ENCODE measurements at places on chromosomes 3 and 15. TPM values are rescaled to one million over a fixed set of nuclear protein-coding genes. Genes with fewer than 3 reads are reported as not detected.

DNA sequence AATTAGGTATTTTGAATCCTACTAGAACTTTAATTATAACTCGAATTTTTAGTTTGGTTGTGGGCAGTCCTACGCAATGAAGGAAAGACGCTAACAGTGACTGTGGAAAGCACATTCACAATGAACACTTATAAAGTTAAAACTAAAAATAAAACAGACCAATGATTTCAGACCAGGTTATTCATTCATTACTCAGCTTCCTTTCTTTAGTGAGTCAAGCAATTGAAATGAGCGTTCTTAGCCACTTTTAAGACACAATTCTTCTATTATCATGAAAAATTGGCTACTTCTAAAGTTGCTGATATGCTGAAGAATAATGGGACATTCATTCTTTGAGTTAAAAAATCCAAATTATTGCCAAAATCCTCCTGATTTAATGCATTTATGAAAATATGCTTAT lies 66.0 kb upstream of the CMSS1 start:
- no peak overlapping the region for H3K27ac ChIP-seq
- H3K27me3 ChIP-seq, result peaks cover 2% of the 10 kb centered on the region
- H3K4me3 ChIP-seq, result no peak overlapping the region
- H3K36me3 ChIP-seq, result no peaks in the 10 kb centered on the region

- H3K4me3 ChIP-seq, result no peak overlapping the region
- DNase-seq, result peak; percentile 22
- H3K36me3 ChIP-seq, result no peaks in the 10 kb centered on the region
- no peaks in the 10 kb centered on the region for H3K27me3 ChIP-seq
- H3K27ac ChIP-seq, result no peak overlapping the region
Observed at GRCh38 chr3:45590822-45591546, 3.6 kb upstream of the LIMD1 start.

DNA sequence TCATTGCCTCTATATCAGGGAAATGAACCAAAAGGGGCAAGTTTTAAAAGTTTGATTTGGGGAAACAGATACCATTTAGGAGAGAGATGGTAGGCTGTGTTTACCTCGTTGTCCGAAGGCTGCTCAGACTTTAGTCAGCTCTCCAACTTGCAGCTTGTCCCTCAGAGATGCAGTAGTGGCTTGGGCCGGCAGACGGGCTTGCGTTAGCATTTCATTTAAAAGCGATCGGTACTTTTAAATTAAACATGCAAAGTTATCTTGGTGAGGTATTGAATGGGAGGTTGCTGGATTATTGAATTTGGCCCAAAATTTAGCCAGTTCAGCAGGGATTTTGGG lies 26.2 kb downstream of the EEFSEC start:
- H3K27me3 ChIP-seq, result no peaks in the 10 kb centered on the region
- no peaks in the 10 kb centered on the region for H3K36me3 ChIP-seq
- peaks cover 7% of the 10 kb centered on the region for H3K4me1 ChIP-seq
- no peak overlapping the region for H3K27ac ChIP-seq

DNA sequence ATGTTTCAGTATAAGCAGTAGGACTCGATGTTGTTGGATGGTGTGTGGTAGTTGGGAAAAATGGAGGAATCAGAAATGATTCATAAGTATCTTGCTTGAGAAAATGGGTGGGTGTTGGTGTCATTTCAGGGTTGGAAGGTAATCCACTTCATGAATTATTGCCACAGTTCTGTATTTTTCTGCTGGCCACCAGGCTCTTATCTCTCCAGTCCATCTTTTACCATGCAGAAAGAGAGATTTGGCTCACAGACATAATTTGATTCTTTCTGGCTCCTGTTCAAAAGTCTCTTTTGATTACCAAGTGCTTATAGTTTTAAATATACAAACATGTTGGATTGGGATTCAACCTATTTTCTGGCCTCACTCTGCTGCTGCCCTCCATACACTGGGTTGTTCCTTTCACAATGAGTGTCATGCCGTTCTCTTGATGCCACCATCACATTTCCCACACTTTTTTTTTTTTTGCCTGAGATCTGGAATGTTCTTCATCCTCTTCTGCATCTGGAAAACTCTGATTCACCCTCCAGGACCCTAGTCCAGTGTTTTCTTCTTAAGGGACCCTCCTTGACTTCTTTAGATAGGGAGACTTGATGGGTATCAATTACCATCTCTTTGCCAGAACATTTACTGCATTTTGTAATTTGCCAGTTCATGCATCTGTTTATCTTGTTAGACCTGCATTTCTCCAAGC lies 69.4 kb upstream of the GAP43 start:
- no peak overlapping the region for H3K4me3 ChIP-seq
- no peaks in the 10 kb centered on the region for H3K27me3 ChIP-seq
- H3K4me1 ChIP-seq, result no peaks in the 10 kb centered on the region
- DNase-seq, result no peak

DNA sequence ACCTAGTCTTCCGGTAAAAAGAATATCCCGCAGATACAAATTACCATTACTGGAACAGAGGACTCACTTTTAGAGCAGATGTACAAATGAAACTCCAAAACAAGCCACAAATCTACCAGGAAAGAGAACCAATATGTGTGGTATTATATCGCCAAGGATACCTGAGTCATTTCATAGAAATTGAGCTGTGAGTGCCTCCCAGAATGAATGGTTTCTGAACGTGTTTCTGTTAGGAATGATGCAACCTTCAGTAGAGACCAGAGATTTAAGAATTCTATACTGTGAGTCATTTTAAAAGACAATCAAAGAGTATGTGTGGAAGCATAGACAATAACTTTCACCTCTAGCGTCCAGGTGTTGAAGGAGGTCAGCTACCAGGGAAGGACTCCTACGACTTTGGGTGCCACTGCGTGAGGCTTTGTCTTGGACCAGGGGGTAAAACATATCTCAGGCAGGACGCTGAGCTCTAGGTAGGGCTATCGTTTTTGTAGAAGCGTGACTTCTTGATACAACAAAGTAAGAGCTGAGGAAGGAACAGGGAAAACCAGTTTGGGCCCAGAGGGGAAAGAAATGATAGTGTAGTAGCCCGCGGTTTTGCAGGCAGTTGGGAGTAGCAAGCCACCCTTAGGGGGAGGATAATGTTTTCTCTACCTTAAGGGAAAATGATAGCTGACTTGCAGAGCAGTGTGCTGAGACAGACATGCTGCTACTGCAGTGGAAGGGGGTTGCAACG lies 210.4 kb downstream of the TP63 start:
- no peaks in the 10 kb centered on the region for H3K36me3 ChIP-seq
- DNase-seq, result no peak
- H3K27me3 ChIP-seq, result no peaks in the 10 kb centered on the region
- H3K27ac ChIP-seq, result no peak overlapping the region
- H3K4me1 ChIP-seq, result no peaks in the 10 kb centered on the region
- no peak overlapping the region for H3K4me3 ChIP-seq

DNA sequence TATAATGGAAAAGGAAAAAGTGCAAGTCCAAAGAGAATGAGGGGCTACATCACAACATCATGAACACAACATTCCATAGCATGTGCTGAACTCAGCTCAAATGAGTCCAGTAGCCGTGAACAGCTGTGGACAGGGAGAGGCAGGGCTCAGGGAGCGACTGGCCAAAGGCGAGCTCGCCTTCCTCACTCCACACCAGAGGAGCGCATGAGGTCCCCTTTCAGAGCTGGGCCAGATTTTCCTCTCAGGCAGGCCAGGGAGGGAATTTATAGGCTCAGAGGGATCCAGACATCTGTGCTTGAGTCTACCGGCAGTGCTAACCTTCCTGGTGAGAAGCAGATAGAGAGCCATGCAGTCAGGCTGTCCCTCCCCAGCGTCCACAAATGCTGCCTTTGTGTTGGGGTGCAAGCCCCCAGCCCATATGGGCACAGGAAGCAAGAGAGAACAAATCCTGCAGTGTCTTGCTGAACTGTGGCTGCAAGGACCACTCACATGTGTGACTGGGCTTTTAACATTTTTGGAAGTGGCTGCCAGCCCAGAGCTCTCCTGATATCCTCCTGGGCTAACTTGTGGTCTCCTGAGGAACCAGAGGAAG lies 32.5 kb downstream of the ARHGEF3 start:
- no peak for DNase-seq
- no peaks in the 10 kb centered on the region for H3K4me1 ChIP-seq
- H3K27me3 ChIP-seq, result no peaks in the 10 kb centered on the region
- H3K4me3 ChIP-seq, result no peak overlapping the region

DNA sequence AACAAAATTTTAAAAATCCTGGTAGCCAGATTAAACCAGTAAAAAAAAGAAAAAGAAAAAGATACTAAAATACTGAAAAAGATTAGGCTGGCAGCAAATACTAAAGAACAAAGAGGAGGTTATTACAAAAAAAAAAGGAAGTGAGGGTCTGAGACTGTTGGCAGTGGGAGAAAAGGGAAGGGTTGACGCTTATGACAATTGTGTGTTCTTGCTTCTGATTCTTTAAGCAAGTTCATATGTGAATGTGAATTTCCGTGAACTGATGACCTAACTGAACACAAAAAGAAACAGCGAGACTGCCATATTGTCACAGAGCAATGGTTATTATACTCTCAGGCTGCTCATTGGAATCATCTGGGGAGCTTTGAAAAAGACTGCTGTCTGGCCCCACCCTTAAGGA lies 56.5 kb downstream of the ATP13A4 start:
- no peaks in the 10 kb centered on the region for H3K36me3 ChIP-seq
- H3K27me3 ChIP-seq, result no peaks in the 10 kb centered on the region
- H3K4me1 ChIP-seq, result peaks cover 5% of the 10 kb centered on the region
- DNase-seq, result no peak
- H3K27ac ChIP-seq, result peak overlapping the region; percentile 31

- H3K27me3 ChIP-seq, result no peaks in the 10 kb centered on the region
- H3K36me3 ChIP-seq, result no peaks in the 10 kb centered on the region
- no peaks in the 10 kb centered on the region for H3K4me1 ChIP-seq
Observed at GRCh38 chr15:48828906-48829305, 18.0 kb upstream of the CEP152 start.

DNA sequence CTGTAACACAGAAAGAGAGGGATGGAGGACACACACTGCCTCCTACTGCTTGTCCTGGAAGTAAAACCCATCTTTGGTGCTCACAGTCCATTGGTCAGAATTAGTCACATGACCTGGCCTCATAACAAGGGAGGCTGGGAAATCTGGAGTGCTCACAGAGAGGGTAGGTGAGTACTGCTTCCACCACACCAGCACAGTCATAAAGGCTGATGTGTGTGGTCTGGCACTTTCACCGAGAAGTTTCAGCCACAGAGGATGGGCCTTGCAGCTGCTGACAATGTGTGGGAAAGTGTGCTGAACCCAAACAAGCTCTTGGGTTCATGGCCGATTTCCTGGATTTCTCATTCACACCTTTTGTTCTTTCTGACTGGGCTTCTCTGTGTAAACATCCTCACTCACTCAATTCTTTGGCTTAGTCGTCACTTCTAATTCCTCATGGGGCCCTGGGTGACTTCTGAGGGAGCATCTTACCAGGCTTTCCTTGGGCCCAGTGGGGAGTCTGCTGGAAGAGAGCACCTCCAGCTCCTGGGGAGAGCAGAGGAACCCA lies 100.7 kb downstream of the ASB7 start:
- no peaks in the 10 kb centered on the region for H3K4me1 ChIP-seq
- H3K36me3 ChIP-seq, result no peaks in the 10 kb centered on the region
- no peaks in the 10 kb centered on the region for H3K27me3 ChIP-seq

DNA sequence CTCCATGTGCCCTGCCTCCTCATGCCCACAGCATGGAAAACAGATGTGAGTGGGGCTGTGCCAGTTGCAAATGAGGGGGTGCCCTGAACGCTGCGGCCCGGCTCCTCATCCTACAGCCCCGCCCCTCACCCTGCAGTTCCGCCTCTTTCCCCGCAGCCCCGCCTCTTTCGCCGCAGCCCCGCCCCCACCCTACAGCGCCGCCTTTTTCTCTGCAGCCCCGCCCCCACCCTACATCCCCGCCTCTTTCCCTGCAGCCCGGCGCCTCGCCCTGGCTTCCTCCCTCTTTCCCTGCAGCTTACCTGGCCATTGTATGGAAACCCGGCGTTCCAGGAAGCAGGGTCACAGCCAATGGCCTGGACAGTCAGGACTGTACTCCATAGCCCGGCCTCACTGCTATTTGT lies 284.9 kb downstream of the TLE3 start:
- H3K27ac ChIP-seq, result no peak overlapping the region
- no peaks in the 10 kb centered on the region for H3K27me3 ChIP-seq
- H3K36me3 ChIP-seq, result no peaks in the 10 kb centered on the region
- peaks cover 35% of the 10 kb centered on the region for H3K4me1 ChIP-seq

DNA sequence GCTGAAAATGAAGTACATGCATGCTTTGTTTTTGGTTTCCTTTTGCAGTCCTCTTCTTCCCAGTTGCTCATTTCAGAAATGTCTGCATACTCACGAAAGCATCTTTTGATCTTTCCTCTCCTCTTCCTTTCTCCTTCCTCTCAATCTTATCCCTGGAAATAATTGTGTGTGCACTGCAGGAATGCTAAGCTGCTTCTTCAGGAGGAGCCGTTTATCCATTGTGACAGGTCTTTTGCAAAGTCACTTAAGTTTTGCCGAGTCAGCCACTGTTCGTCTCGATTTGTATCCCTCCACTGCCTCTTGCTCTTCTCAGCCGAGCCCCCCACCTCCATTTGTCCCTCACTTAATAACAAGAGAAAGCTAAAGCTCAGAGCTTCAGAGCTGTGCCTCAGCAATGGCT lies 597.6 kb downstream of the AGBL1 start:
- no peaks in the 10 kb centered on the region for H3K4me1 ChIP-seq
- no peaks in the 10 kb centered on the region for H3K36me3 ChIP-seq
- no peak overlapping the region for H3K4me3 ChIP-seq

- H3K36me3 ChIP-seq, result no peaks in the 10 kb centered on the region
- H3K27me3 ChIP-seq, result peaks cover 8% of the 10 kb centered on the region
- no peak overlapping the region for H3K4me3 ChIP-seq
Observed at GRCh38 chr3:13194285-13195209, 121.3 kb upstream of the IQSEC1 start.

DNA sequence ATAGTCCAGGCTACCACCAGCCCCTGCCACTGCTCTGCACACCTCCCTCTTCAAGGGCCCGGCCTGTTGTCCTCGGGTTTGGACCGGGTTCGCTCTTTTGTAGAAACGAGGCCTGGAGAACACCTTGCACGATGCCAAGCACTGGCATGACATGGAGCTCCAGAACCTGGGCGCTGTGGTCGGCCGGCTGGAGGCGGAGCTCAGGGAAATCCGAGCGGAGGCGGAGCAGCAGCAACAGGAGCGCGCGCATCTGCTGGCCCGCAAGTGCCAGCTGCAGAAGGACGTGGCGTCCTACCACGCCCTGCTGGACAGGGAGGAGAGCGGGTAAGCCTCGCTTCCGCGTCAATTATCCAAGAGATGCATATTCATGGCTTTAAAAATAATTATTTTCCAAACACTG lies 72.4 kb downstream of the BFSP2 start:
- no peak for DNase-seq
- no peak overlapping the region for H3K4me3 ChIP-seq

The PPM1L gene
- 4.5 TPM for polyA plus RNA-seq

The GOLGA6B gene
- 0.07 TPM for polyA plus RNA-seq

The TICRR gene
- polyA plus RNA-seq, result 3.9 TPM

The ZDHHC19 gene
- 0.42 TPM for polyA plus RNA-seq

The WWTR1 gene
- 29.2 TPM for polyA plus RNA-seq

The THSD4 gene
- 17.5 TPM for polyA plus RNA-seq

The LRRIQ4 gene
- 0.07 TPM for polyA plus RNA-seq

The TM4SF4 gene
- polyA plus RNA-seq, result 56.5 TPM

The MYO9A gene
- 12.0 TPM for polyA plus RNA-seq
